Fibroblast of lung (primary cell): ENCODE measurements at places on chromosomes 5 and 9. TPM values are rescaled to one million over a fixed set of nuclear protein-coding genes. Genes with fewer than 3 reads are reported as not detected.

Gene NR2F1-AS1
- 22.4 and 29.6 TPM in 2 replicates for polyA plus RNA-seq

Gene ZDHHC11
- polyA plus RNA-seq: 0.23 and 0.25 TPM in 2 replicates

Gene ADAMTS2
- 30.3 and 70.2 TPM in 2 replicates for polyA plus RNA-seq

Gene HCN1
- polyA plus RNA-seq: not detected in 2 replicates

Gene SLC46A2
- polyA plus RNA-seq: not detected in 2 replicates

Gene SIMC1
- 7.9 and 10.1 TPM in 2 replicates for polyA plus RNA-seq

Gene CCDC183
- polyA plus RNA-seq: 0.05 and 0.35 TPM in 2 replicates

Gene PCDHGA6
- 3.9 and 4.2 TPM in 2 replicates for polyA plus RNA-seq

Gene MTX3
- 9.6 and 11.2 TPM in 2 replicates for polyA plus RNA-seq

Gene SNCAIP
- 1.3 and 2.4 TPM in 2 replicates for polyA plus RNA-seq

Gene ANKRD20A1
- 0.02 TPM in 2 replicates for polyA plus RNA-seq

Gene PCDHA4
- 0.05 and 0.42 TPM in 2 replicates for polyA plus RNA-seq

Gene ARID3C
- polyA plus RNA-seq: not detected in 2 replicates

Gene PTPDC1
- polyA plus RNA-seq: 3.8 and 4.4 TPM in 2 replicates

Gene EEIG1
- 12.8 and 21.4 TPM in 2 replicates for polyA plus RNA-seq

Gene SARDH
- polyA plus RNA-seq: 0.49 and 2.5 TPM in 2 replicates

Gene C9
- polyA plus RNA-seq: 0.06 TPM in 1 of 2 replicates, not detected in the other

Gene QRFP
- polyA plus RNA-seq: not detected in 2 replicates

Gene PDE6A
- 0.02 TPM in 1 of 2 replicates, not detected in the other for polyA plus RNA-seq

Gene PCDHAC1
- 0.01 and 0.14 TPM in 2 replicates for polyA plus RNA-seq

Gene FCN2
- not detected in 2 replicates for polyA plus RNA-seq

Gene TMEM141
- polyA plus RNA-seq: 43.3 and 53.4 TPM in 2 replicates

Gene PCDHA8
- polyA plus RNA-seq: 0.01 and 0.33 TPM in 2 replicates

Gene FIBCD1
- 7.2 and 28.0 TPM in 2 replicates for polyA plus RNA-seq

Gene LCN15
- not detected in 2 replicates for polyA plus RNA-seq

Gene CSF1R
- 0.07 and 0.15 TPM in 2 replicates for polyA plus RNA-seq

Gene KLF4
- 10.3 and 28.0 TPM in 2 replicates for polyA plus RNA-seq

Gene RORB
- polyA plus RNA-seq: 0.20 and 0.24 TPM in 2 replicates

Gene GPR150
- 0.23 and 0.43 TPM in 2 replicates for polyA plus RNA-seq

Gene SLC25A51
- polyA plus RNA-seq: 39.3 and 41.6 TPM in 2 replicates

Gene MOCS2
- 97.0 and 122 TPM in 2 replicates for polyA plus RNA-seq

Gene CTXN3
- polyA plus RNA-seq: not detected in 2 replicates

Gene ARHGEF39
- polyA plus RNA-seq: 0.77 and 3.9 TPM in 2 replicates

Gene TMEM174
- not detected in 2 replicates for polyA plus RNA-seq

Gene CDH10
- 0.09 TPM in 1 of 2 replicates, not detected in the other for polyA plus RNA-seq

Gene SLC6A7
- polyA plus RNA-seq: 0.02 TPM in 1 of 2 replicates, not detected in the other

Gene MEGF10
- polyA plus RNA-seq: 0.02 and 0.09 TPM in 2 replicates

Gene IL31RA
- 0.28 and 2.2 TPM in 2 replicates for polyA plus RNA-seq

Gene IGFBPL1
- not detected in 2 replicates for polyA plus RNA-seq

Gene LRRTM2
- polyA plus RNA-seq: 0.33 and 1.8 TPM in 2 replicates

Gene KCNV2
- polyA plus RNA-seq: not detected in 2 replicates

Gene FUT7
- polyA plus RNA-seq: not detected in 2 replicates

Gene OTP
- polyA plus RNA-seq: not detected in 2 replicates

Gene FOXD4L4
- 0.02 TPM in 1 of 2 replicates, not detected in the other for polyA plus RNA-seq

Gene OR1Q1
- polyA plus RNA-seq: 0.14 and 0.17 TPM in 2 replicates

Gene ALAD
- 13.1 and 14.0 TPM in 2 replicates for polyA plus RNA-seq

Gene CNOT8
- polyA plus RNA-seq: 46.7 and 66.7 TPM in 2 replicates

Gene GNAQ
- 63.8 and 74.3 TPM in 2 replicates for polyA plus RNA-seq

Gene GPR21
- polyA plus RNA-seq: 1.2 TPM in 1 of 2 replicates, not detected in the other

Gene RASEF
- 0.28 TPM in 2 replicates for polyA plus RNA-seq

Gene SLC25A2
- polyA plus RNA-seq: not detected in 2 replicates
